ENCODE measurements at places on chromosomes 2 and 18.
A peak's percentile ranks its signal among the peaks of the same experiment; 100 is the strongest.

- no peak for DNase-seq
Measured at GRCh38 chr18:11305507-11305906, 156.1 kb upstream of the PIEZO2 start.

DNA sequence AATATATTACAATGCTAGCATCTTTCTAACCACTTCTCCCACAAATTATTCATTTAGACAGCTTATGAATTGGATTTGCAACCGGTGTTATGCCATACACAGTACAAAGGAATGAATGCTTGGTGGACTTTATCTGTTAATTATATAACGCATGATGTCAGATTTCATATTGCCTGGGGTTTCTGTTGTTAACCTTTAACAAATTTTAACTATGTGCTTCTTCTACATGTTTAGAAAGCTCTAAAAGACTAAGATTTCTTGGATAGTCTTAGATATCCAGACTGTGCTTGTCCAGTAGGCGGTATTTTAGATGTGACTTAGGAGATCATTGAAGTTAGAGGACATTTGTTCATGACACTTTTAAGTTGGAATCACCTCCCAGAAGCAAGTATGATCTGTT is 976.3 kb downstream of the TMEM182 start:
- DNase-seq, result no peak

DNA sequence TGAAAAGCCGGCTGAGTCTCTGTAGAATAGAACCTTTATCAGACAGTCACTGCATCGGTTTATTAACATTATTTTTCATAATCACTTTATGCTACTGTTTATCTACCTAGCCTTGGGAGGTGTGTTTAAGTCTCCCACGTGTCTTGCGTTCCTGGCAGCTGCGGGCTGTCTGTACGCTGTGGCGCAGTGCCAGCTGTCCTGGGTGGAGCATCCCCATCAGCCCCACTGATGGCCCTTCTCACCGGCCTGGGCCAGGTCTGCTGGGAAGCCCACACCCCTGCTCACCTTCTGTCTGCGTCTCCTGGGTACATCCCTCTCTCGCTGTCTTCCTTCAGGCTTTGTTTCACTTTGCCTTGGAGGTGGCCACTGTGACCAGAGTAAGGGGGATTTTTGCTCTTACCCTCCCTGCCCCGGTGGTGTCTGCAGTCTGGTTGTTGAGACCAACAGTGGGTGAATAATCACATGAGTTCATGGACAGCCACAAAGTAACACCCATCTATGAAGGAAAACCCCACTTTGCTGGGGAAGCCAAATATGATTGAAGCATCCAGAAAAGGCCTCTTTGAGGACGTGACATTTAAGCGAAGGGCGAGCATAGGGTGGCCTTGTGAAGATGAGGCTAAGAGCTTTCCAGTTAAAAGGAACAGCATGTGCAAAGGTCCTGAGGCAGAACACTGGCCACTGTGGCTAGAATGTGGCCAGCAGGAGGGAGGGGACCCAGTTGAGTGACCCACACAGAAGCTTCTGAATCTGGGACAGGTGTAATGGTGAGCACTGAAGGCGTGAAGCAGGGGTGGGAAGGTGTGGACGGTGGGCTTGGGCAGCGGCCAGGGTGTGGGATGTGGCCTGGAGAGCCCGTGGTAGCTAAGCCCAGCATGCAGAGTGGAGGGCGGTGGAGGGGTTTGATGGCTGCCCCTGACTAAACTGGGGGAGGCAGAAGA is 41.7 kb downstream of the RAMP1 start:
- DNase-seq, result no peak

DNA sequence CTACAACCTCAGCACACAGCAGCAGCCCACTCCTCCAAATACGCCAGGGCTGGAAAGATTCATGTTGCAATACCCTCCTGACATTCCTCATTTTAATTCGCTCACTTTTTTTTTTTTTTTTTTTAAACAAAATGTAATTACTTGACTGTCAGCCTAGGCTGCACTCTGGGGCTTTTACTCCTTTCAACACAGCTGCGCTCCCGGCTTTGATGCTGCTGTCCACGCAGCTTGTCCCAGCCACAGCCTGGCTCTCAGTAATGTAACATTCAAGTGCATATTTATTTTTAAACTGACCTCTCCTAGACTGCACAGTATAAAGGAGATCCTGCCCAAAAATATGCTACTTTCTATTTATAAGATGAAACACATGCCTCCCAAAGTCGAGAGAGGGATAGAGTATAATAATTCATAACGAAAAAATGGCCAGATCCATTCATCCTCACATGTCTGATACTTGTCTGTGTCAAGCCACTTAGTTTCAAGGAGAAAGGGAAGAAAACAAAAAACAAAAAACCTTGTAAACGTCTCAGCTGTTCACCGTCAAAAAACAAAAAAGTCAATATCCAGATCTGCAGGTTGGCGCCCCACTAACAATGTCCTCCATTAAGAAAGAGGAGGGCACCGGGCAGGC is 949 bp downstream of the CDC42EP3 start:
- no peak for DNase-seq

DNA sequence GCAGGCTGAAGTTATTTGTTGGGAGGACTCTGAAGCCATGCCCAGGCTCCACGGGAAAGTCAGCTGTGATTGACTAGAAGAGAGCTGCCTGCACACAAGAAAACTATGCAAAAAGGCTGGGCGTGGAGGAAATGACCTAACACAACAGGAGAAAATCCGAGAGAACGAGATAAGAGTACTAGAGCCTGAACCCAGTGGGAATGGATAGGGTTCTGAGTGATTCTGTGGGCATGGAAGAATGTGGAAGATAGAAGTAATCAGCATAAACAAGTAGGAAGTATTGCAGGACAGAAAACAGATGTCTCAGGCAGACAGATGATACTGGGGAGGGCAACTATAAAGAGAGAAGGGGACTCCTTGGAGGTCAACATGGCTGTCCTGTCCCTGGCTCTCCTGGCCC is 12.1 kb upstream of the COPS8 start:
- DNase-seq, result no peak

- DNase-seq, result no peak
Measured at GRCh38 chr18:10659594-10659993, 133.8 kb downstream of the NAPG start.

- peak; percentile 44 for DNase-seq
Measured at GRCh38 chr2:64525317-64525613, 1.1 kb downstream of the AFTPH start.

GRCh38 chr2:69933839-69934613 is 19.1 kb downstream of the MXD1 start:
- DNase-seq, result no peak

- DNase-seq, result no peak
Measured at GRCh38 chr18:9708434-9709303, 568 bp downstream of the RAB31 start.

- DNase-seq, result no peak
Measured at GRCh38 chr2:227025510-227025909, 138.5 kb downstream of the COL4A4 start.

- DNase-seq, result no peak
Measured at GRCh38 chr18:37362158-37362890, 203.3 kb downstream of the CELF4 start.

- no peak for DNase-seq
Measured at GRCh38 chr2:138298900-138299299, 202.7 kb upstream of the SPOPL start.
